Foreskin keratinocyte (primary cell): ENCODE measurements at places on chromosomes 1 and 21.
A peak's percentile ranks its signal among the peaks of the same experiment; 100 is the strongest.

GRCh38 chr1:208203848-208204609 is 40.2 kb downstream of the PLXNA2 start:
- no peak for DNase-seq

GRCh38 chr1:30063621-30064280 is 659.6 kb downstream of the MATN1 start:
- DNase-seq: no peak

DNA sequence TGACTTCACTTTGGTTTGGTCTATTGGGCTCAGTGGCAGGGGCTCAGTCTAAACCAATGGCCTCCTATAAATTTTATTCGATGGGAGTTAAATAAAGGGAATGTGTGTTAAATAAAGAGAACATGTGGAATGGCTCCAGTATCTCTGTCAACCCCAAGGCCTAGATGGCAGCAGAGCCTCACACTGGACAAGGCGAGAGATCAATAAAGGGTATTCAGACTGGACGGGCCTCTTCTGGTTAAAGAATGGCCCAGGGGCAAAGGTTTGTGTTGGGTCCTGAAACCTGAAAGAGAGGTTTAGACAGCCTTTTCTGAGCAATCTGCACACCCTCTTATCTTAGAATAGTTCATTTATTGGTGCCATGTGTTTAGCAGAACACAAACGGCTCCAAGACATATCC is 34.7 kb downstream of the SH3BP5L start:
- DNase-seq: no peak

GRCh38 chr1:29830383-29830782 is 594.1 kb downstream of the PTPRU start:
- DNase-seq: no peak

DNA sequence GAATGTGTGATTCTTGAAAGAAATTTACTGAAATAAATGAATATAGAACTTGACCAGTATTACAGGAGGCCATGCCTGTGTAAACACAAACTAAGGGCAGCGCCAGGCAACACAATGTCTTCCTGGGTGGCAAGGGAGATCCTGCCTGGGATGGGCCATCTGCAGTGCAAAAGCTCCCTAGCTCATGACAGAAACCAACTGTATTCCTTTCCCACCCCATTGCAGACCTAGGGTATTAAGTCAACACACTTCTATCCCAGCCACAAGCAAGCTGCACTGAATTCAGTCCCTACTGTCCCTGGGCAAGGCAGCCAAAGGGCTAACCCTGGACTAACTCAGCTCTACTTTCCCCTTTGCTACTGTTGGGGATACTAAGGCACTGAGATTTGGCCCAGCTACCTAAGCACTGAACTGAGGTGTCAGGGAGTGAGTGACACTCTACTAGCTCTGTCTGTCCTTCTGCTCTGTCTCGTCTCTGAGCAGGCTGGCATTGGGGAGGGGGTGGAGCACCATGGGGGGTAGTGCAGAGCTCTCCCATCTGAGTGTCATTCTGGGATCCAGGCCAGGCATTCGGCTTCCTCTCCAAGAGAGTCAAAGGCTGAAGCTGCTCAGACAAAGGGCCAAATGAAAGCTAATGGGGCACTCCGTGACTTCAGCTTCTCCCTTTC is 2.5 kb downstream of the INKA2 start:
- no peak for DNase-seq

DNA sequence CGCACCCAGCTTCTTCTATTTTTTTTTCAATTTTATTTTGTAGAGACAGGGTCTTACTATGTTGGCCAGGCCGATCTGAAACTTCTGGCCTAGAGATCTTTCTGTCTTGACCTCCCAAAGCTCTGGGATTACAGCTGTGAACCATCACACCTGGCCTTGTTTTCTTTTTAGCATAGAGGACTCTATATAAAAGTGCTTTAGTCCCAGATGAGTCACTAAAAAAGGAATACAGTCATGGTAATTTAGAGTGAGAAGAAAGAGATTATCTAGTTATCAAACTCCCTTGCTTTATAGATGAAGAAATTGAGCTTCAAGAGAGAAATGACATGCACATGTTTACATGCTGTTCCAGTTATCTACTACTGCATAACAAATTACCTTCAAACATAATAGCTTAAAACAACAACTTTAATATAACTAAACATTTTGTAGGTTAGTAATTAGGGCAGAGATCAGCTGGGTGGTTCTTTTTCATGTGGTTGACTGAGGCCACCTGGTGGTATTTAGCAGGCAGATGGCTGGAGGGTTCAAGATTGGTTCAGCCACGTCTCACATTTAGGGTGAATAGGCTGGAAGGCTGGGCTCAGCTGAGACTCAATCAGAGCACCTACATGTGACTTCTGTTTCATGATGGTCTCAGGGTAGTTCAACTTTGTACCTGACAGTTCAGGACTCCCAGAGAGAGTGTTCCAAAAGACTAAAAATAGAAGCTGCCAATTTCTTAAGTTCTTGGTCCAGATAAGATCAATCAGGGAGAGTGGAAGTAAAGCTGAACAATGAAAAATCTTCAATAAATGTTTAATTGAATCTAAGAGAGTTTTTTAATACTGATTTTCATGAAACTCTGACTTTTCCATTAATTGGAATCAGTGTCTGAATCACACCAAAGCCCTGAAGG is 16.9 kb upstream of the MTF2 start:
- DNase-seq: no peak

GRCh38 chr1:91640877-91641526 is 140.4 kb downstream of the CDC7 start:
- no peak for DNase-seq

- peak; percentile 37 for DNase-seq
Measured at GRCh38 chr1:23751050-23751814, 8.0 kb downstream of the ELOA start.

- DNase-seq: peak; percentile 87
Measured at GRCh38 chr1:176989023-176989422, 175.5 kb downstream of the ASTN1 start.

GRCh38 chr1:108877348-108878159 is 769 bp downstream of the GPSM2 start:
- no peak for DNase-seq

- peak; percentile 66 for DNase-seq
Measured at GRCh38 chr1:9659328-9659727, 7.8 kb downstream of the PIK3CD start.

DNA sequence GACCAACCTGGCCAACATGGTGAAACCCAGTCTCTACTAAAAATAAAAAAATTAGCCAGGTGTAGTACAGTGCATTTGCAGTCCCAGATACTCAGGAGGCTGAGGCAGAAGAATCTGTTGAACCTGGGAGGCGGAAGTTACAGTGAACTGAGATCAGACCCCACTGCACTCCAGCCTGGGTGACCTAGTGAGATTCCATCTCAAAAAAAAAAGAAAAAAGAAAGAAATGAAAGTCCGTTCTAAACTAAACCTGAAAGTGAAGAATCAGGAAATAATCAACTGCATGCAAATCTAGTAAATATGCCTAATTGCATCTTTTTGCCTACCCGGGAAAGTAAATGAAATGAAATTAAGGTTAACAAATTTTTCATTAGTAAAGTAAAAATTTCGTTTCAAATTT is 99.6 kb downstream of the ZZZ3 start:
- DNase-seq: no peak

- peak; percentile 67 for DNase-seq
Measured at GRCh38 chr1:180923021-180923841, 10.5 kb downstream of the KIAA1614 start.

GRCh38 chr1:194281376-194281775 is 1095.0 kb upstream of the B3GALT2 start:
- no peak for DNase-seq

- DNase-seq: no peak
Measured at GRCh38 chr21:42861311-42861847, 18.0 kb downstream of the WDR4 start.

- DNase-seq: no peak
Measured at GRCh38 chr1:226627050-226627755, 78.6 kb downstream of the STUM start.

DNA sequence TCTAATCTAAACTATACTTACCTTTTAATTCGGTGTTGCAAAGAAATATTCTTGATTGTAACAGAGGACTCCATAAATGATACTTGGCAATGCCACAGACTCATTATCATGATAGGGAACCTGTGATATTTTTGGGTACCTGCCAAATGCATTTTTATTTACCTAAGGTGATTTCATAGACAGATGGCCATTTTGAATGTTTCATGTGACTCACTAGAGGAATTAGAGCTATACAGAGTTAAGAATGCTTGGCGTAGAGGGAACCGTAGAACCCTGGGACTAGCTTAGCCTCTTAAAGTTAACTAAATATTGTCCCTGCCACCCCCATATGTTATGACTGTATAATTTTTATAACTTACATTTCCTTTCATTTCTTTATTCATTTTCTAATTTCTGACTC is 136.1 kb downstream of the DISP1 start:
- DNase-seq: no peak

DNA sequence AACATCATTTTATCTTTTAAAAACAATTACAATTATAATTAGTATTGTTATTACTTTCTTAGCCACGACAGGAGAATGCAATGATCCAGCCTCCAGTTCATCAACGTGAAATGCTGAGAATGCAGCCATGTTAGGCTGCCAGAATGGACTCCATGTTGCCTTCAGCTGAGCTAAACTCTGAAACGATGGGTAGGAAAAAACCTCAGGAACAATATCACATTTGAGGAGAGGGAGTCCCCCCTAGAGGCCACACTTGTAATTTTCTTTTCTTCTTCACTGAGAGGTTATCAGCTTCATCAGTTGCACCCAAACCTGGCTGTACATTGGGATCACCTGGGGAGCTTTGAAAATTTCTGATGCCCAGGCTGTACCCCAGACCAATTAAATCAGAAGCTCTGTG is 34.6 kb upstream of the DNAH14 start:
- no peak for DNase-seq

GRCh38 chr1:1439546-1440261 is 4.2 kb downstream of the VWA1 start:
- DNase-seq: no peak

DNA sequence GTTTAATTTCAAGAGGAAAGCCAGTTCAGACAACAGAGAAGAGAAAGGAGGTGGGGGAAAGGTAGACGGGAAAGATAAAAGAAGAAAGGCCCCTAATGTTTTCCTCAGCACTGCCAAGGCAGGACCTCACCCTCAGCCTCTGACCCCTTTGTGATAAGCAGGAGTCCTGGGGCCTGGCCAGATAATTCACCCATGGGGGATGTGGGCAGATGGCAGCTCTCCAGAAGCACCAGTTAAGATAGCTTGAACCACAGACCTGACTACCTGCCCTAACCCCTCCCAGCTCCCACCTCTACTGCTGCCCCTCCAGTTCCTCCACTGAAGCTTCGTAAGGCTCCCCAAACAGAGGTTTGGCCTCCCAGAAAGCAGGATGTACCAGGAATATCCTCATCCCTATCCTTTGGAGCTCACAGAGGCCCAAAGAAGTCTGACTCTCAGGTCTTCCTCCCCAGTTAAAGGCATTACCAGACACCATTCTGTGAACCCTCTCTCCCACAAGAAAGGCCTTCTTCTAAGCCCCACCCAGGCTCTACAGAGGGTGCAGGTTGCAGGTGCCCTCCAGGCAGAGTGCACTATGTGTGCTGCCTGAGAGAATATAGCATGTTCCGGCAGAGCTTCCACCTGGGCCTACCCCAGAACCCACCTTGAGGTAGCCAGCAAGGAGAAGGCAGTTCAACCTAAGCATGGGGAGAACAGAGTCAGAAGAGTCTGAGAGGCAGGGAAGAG is 9.2 kb upstream of the SNAPIN start:
- no peak for DNase-seq

DNA sequence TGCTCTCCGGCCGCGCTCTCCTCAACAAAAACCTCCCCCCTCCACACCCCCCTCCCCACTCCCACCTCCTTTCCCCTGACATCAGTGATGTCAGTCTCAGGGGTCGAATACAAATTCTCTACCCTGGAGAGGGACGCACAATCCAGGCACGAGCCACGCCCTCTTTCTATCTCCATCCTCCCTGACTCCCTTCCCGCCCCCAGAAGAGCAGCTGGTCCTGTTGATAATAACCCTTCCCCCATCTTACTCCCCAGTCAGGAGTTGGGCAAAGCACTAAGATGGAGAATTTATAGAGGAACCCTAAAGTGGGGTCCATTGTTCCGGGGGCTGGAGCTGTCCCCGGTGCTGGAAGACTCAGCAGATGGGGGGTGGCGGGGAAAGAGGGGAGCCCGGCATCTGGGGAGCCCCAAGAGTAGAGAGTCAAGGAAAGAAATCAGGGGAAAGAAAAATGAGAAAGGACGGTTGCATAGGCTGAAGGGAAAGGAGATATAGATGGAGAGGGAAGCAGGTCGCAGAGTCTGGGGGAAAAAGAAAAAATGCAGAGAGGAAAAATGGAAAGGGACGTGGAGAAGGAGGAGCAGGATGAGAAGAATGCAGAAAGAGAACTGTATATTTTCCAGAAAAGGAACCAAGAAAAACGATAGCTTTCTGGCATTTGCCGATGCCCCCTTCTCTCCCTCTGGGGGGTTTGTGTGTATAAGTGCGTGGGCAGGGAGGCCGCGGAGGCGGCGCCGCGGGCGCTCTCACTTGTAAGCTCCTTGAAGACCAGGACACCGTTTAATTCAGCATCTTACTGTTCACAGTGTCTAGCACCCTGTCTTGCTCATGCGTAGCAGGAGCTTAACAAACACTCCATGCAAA is at the start of gene CELF3:
TSS of gene CELF3 (minus strand) at position 33 of the 861 bp plus-strand sequence. CDS start 783 bp downstream, outside the sequence.
- no peak for DNase-seq

DNA sequence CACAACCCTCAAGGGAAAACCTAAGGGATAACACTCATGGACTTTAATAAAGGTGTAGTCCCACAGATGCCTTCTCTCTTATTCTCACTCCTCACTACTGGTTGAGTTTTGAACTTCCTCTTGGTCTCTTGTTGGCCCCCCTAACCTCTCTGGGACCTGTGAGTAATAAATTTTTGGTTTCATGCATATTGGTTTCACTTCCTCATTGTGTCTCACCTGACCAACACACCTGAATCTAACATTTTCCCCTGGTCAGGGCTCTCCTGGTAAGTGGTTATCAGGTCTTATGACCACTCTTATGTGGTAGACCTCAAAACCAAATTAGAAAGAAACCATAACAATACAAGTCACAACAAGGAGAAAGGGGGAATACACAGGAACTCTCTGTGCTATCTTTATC is 60.5 kb upstream of the PRMT6 start:
- DNase-seq: no peak

DNA sequence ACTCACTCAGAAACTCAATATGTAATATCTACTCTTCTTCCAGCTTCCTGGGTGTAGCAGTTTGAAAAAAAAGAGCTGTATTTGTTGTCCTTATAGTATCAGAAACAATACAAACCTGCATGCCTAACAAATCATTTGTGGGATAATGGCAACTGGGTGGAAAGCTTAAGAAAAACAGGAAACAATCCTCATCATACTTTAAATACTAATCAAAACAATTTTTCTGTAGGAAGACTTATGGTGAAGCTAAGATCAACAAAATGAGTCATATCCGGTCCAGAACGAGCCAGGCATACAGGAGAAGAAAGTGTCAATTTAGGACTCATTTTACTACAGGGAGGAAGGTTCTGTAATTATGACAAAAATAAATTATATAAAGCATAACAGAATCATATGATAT is 181.8 kb upstream of the ADGRL4 start:
- no peak for DNase-seq

DNA sequence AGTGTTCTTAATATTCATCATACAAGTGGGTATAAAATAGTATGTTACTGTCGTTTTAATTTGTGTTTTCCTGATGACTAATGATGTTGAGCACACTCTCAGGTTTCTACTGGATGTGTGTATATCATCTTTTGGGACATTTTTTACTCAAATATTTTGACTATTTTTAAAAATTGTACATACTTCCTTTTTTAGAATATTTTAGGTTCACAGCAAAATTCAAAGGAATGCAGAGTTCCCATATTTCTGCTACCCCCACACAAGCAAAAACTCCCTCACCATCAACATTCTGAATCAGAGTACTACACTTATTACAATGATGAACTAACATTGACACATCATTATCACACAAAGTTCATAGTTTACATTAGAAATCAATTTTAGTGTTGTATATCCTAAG is 114.5 kb downstream of the DPYD start:
- DNase-seq: no peak
